ENCODE measurements at places on chromosomes 13 and 19.
A peak's percentile ranks its signal among the peaks of the same experiment; 100 is the strongest.

DNA sequence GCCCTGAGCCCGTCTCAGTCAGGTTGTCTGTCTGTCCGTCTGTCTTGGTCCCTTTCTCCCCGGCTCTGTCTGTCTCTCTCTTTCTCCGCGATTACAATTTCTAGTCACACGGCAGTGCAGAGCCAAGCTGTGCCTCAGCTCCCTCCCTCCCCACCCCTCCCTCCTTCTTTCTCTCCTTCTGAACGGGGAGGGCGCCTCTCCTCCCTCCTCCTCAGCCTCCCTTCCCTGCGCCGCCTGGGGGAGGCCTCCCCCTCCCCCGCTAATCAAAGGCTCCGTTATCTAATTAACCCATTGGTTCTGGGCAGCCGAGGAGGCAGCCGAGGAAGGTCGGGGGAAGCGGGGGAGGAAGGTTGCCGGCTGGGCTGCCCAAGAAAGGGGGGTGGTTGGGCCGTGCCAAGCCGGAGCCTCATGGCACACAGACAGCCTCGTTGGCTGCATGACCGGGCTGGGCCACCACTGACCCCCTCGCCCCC lies 16.5 kb downstream of the LRRC4B start:
- no peak for DNase-seq

GRCh38 chr19:8387688-8388611 lies 2.2 kb upstream of the RAB11B start:
- no peak for DNase-seq

DNA sequence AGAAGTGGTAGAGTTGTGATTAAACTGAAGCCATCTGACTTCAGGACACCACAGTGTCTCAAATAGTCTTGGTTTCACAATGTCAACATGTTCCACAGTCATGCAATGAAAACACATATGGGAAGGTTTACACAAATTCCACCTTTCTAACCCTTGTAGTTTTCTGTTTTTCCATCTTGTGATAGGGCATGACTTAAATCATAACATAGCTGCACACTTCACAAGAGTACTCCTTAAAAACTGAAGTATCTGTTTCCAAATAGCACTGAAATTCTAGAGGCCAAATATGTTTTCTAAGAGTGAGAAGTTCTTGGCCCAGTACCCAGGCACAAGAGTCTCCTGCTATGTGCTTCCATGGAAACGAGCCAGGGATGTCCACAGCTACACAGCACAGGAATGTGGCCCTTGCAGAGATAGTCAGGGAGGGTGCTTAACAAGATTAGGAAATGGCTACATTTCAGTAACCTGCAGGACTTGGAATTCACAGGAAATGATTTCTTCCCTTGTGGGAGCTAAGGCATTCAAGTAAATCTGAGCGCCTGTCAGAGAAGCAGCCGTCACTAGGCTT lies 269.1 kb downstream of the NDFIP2 start:
- no peak for DNase-seq

DNA sequence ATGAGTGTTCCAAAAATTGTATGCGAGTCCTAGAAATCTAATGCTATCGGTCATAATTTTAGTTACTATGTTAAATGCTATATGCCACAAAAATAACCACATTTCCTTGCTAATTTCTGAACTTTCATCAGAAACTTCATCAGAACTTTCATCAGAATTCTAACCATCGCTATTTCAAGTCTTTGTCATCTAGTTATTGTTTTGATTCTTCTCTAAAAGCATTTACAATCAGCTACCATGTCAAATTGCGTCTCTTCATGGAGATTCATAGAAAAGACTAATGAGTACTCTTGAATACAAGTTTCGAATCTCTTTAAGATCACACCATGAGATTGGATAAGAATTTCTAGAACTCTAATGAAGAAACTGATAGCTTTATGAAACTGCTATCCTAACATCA lies 52.7 kb upstream of the TM9SF2 start:
- DNase-seq: no peak

GRCh38 chr13:108281901-108282300 lies 12.4 kb downstream of the TNFSF13B start:
- no peak for DNase-seq

DNA sequence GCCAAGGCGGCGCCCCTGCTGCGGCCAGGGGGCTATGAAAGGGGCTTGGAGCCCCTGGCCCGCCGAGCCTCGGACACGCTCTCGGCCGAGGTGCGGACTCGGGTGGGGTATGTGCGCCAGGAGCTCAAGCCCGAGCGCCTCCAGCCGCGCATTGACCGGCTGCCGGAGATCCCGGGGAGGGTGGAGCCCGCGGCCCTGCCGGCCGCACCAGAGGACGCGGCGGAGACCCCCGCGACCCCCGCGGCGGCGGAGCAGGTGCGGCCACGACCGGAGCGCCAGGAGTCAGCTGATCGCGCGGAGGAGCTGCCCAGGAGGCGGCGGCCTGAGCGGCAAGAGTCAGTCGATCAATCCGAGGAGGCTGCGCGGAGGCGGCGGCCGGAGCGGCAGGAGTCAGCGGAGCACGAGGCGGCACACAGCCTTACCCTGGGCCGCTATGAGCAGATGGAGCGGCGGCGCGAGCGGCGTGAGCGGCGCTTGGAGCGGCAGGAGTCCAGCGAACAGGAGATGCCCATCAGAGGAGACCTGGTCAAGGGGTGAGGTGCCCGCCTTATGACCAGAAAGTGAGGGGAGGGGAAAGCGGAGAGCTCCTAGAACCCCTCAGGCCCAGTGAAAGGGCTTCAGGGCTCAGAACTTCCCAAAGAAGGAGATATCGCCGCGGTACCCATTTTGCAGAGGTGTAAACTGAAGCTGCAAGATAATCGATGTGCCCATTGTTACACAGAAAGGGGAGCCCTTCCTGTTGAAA lies 8.8 kb upstream of the SHKBP1 start:
- no peak for DNase-seq

DNA sequence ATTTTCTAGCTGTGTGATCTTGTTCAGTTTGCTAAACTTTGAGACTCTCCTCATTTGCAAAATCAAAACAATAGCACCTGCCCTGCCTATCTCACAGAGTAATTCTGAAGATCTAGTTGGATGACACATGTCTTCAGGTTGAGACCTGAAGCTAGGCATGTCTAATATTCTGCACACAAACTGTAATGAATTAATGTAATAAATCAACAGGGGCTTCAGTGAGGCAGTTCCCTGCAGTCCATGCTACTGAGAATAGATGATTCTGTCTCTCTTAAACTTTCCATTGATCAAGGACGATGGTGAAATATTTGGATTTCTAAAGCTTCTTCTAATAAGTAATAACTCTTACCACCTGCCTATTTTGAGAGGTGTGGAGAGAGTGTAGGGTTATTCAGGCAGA lies 268.1 kb upstream of the TMTC4 start:
- no peak for DNase-seq

DNA sequence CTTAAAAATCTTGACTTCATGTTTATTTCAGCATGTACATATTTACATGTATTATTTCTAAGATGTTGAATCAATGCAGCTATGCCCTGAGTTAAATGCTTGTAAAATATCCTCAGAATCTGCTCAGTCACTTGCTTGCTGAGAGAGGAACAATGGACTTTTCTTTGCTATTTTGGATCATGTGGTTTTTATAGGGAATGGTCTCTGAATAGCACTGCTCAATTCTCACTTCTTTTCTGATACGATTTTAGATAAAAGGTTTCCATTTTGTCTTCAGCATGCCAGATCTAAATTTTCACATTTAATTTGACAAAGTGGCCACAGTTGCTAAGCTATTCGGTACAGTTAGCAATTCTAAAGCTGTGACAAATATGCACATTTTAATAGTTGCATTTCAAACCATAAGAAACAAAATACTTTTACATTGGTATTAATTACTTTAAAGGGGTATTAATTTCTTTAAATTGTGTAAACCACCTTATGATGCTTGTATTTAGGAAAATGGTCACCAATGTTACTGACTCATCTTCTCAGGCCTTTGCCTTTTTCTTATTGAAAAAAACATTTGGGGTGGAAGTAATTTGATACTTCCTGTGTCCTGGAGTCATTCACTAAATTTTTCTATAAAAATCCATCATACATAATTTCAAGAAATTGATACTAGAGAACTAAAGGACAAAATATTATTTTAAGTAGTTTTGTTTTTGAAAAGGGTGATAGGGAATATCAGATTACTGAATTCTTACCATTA lies 113.5 kb downstream of the MYO16 start:
- no peak for DNase-seq

GRCh38 chr13:66704110-66704509 lies 526.0 kb downstream of the PCDH9 start:
- DNase-seq: no peak

DNA sequence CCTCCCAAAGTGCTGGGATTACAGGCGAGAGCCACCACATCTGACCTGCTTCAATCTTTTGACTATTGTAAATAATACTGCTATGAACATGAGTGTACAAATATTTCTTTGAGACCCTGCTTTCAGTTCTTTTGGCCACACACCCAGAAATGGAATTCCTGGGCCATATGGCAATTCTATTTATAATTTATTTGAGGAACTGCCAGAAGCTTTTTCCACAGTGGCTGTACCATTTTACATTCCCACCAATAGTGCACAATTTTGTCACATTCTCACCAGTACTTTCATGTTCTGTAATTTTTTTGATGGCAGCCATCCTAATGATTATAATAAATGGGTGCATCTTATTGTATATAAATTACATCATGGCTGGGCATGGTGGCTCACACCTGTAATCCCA lies 13.7 kb upstream of the FCER2 start:
- no peak for DNase-seq

GRCh38 chr13:34608331-34608730 lies 333.7 kb upstream of the NBEA start:
- DNase-seq: no peak

- no peak for DNase-seq
Measured at GRCh38 chr13:97228850-97229521, 6.9 kb downstream of the MBNL2 start.

- DNase-seq: no peak
Measured at GRCh38 chr19:48064509-48064908, 20.6 kb upstream of the CABP5 start.

GRCh38 chr19:48624791-48625723 lies 5.8 kb downstream of the SPHK2 start:
- DNase-seq: no peak

- no peak for DNase-seq
Measured at GRCh38 chr13:48910686-48911085, 65.0 kb upstream of the FNDC3A start.

DNA sequence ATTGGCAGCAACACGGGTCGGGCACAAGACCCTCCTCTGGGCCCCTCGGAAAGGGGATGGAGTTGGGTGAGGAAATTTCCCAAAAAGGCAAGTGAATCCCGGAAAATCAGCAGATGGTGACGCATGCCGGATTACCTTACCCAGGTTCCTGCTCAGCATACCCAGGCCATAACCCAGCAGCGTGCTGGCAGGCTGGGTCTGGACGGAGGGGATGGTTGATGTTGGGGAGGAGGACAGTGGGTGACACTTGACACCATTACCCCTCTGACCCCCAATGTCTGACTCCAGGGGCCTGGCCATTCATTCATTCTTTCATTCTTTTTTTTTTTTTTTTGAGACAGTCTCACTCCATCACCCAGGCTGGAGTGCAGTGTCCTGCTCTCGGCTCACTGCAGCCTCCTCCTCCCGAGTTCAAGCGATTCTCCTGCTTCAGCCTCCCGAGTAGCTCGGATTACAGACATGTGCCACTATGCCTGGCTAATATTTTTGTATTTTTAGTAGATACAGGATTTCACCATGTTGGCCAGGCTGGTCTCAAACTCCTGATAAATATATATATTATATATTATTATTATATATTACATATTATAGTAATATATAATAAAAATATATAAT lies 799 bp downstream of the PVR start:
- DNase-seq: peak; percentile 18

GRCh38 chr13:25608181-25608580 lies 236.4 kb downstream of the ATP8A2 start:
- DNase-seq: peak; percentile 96

GRCh38 chr13:92739306-92739818 lies 487.2 kb upstream of the GPC6 start:
- peak; percentile 37 for DNase-seq

DNA sequence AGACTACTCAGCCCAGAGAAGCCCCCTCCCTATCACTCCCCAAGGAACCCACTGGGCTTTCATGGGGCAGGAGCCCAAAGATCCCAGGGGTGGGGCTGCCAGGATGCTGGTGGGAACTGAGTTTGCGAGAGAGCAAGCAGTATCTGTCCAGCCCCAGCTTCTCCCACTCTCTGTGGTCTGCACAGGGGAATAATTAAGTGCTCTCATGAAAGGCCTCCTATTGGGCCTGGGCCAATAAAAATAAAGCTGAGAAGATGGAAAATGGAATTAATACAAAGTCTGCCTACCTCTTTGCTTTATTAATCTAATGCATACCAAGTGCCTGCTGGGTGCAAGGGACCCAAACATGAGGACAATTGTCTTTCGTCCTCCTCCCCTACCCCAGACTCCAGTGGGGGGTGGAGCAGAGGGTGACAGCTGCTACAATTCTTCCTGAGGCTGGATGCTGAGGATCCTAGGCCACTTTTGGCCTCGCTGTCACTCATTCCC lies 5.4 kb downstream of the DDX39A start:
- no peak for DNase-seq

DNA sequence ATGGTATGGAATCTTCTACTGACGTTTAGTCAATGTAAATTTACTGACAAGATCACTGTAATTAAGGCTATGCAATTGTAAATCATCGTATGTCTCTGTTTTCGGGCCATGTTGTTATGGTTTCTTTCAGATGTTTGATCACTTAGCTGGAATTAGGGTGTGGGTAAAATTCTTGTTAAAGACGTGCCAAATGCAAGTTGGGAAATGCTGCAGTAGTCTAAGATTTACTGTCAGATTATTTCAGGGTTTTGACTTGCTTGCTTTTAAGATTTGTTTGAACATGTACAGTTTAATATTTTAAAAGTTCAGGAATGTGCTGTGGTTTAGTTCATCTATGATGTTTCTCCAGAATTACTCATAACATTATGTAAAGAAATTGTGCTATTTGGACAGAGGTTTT lies 10.8 kb downstream of the NDFIP2 start:
- DNase-seq: no peak

DNA sequence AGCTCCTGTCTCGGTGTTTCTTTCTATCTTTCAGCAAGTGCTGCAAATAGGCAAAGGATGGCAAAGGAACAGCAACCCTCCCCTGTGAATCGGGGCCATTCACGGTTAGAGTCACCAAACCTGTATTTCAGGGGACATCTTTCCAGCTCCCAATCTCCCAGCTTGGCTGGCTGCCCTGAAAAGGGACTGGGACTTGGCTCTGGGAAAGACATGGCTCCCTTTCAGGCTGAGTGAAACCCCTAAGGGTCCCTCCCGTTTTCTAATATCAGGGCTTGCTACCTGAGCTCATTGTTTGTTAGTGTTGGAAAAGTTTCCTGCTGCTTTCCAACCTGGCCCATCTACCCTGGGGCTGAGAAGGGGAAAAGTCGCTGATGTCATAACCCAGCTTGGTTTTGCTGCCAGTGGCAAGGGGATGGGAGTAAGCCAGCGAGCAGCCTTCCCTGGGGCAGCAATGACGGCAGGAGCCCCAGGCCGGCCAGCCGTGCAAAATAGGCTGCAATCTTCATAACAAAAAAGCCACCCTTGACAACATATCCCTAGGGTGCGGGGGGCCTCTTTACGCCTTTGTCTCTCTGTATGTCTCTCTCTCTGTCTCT lies 29.9 kb downstream of the SERP2 start:
- no peak for DNase-seq

GRCh38 chr19:52941941-52942385 lies 18.7 kb upstream of the ZNF888 start:
- DNase-seq: peak; percentile 31

Measured in NCI-H748 treated with DMSO at 0.1 percent for 48 hours (cell line).